ENCODE measurements at places on chromosomes 4 and X.

DNA sequence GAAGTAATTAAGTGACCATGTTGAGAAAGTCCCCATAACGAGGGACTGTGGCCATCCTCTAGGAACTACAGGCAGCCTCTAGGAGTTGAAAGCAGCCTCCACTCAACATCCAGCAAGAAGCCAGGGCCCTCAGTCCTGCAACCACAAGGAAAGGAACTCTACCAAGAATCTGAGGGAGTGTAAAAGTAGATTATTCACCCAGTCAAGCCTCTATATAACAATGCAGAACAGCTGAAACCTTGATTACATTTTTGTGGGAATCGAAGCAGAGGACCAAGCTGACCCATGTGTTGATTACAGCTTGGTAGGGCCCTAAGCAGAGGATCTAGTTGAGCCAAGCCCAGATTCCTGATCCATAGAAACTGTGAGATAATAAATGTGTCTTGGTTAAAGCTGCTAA is 17.1 kb downstream of the RPS6KA6 start:
- DNase-seq = no peak

DNA sequence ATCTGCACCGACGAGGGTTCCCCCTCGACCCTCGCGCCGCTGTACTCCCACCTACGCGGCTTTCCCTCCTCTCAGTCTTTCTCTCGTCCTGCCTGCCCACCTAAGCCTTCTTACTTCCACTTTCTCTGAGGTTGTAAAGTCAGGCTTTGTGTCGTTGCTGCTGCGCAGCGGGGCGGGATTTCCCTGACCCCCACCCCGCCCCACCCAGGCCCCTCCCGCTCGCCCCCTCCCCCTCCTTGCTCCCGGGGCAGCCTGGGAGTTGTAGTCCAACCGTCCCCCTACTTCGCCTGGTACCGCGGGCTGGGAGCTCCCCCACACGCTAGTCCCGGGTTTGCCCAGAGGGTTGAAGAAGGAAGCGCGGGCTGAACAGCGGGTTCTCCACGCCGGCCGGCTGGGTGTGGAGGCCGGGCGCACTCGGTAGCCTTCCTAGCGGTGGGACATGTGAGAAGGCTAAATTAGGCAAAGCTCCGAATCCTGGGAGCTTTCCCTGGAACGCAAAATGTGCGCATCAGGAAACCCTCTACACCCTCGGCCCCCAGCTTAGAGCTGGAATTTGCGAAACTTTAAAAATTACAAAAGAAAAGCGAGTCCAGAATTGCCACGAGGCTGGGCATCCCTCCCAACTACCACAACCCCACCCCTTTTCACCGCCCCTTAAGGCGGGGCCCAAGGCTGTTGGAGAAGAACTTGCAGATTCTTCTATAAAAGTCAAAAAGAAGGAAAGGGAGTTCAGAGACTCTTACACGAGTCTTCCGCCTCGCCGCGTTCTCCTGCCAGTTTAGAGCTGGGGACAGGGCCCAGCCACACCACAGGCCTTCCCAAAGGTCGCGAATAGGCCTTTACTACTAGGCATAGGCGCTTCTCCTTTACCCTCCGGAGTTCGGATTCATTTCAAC is at the start of gene ATP11C:
Gene ATP11C, minus strand, starts transcription at position 153 of the 896 bp plus-strand sequence. CDS start 1,011 bp downstream, outside the sequence.
- peak; percentile 55 for DNase-seq

DNA sequence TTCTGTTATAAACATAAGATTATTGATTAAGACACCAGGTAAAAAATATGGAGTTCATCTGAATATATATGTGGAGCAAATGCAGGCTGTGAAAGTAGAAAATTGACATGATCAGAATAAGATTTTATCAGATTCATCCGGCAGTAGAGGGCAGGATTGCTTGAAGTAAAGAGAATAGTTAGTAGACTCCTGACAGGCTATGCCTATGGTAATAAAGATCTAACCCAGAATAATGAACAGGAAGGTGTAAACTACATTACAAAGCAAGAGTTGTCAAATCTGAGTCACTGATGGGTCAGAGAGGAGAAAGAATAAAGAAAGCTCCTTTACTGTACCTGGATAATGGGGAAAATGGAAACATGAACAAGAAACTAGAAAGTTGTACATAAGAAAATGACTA is 20.8 kb upstream of the TMEM184C start:
- no peak for DNase-seq

GRCh38 chr4:89898304-89898716 is 3.7 kb downstream of the MMRN1 start:
- DNase-seq = no peak

DNA sequence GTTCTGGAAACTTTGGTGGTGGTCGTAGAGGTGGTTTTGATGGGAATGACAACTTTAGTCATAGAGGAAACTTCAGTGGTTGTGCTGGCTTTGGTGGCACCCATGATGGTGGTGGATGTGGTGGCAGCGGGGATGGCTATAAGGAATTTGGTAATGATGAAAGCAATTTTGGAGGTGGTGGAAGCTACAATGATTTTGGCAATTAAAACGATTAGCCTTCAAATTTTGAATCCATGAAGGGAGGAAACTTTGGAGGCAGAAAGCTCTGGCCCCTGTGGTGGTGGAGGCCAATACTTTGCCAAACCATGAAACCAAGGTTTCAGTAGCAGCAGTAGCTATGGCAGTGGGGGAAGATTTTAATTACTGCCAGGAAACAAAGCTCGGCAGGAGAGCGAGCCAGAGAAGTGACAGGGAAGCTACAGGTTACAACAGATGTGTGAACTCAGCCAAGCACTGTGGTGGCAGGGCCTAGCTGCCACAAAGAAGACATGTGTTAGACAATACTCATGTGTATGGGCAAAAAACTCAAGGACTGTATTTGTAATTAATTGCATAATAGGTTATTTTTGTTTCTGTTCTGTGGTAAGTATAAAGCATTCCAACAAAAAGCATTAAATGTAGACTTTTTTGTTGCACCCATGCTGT is 23.2 kb upstream of the SOD3 start:
- DNase-seq = no peak

GRCh38 chr4:24876431-24876830 is 36.4 kb downstream of the CCDC149 start:
- peak; percentile 16 for DNase-seq

DNA sequence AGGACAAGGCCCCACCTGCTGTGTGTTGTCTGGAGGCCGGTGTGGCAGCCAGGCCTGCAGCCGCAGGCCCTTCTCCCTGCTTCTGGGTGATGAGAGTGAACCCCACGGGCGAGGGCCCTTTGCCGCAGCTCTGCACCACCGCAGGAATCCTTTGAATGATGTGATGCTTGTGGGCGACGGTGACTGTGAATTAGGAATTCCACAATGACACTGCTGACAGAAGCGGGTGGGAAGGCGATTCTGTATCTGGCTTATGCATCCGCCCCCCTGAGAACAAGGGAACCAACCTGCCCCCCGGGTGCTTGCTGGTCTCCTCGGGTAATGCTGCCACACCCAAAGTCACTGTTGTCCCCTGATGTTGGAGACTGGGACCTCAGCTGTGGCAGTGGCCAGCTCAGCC is 19.5 kb upstream of the MAN2B2 start:
- DNase-seq = no peak

DNA sequence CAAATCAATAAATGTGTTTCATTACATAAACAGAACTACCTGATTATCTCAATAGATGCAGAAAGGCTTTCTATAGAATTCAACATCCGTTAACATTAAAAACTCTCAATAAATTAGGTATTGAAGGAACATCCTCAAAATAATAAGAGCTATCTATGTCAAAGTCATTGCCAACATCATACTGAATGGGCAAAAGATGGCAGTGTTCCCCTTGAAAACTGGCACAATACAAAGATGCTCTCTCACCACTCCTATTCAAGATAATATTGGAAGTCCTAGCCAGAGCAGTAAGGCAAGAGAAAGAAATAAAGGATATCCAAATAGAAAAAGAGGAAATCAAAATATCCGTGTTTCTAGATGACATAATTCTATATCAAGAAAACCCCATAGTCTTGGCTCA is 466.4 kb downstream of the MAGEE1 start:
- no peak for DNase-seq

GRCh38 chrX:18194688-18195087 is 26.0 kb downstream of the BEND2 start:
- peak; percentile 35 for DNase-seq

- no peak for DNase-seq
Observed at GRCh38 chr4:148207068-148207467, 235.1 kb downstream of the NR3C2 start.

GRCh38 chrX:15441464-15441863 is 51.7 kb downstream of the PIR start:
- no peak for DNase-seq

DNA sequence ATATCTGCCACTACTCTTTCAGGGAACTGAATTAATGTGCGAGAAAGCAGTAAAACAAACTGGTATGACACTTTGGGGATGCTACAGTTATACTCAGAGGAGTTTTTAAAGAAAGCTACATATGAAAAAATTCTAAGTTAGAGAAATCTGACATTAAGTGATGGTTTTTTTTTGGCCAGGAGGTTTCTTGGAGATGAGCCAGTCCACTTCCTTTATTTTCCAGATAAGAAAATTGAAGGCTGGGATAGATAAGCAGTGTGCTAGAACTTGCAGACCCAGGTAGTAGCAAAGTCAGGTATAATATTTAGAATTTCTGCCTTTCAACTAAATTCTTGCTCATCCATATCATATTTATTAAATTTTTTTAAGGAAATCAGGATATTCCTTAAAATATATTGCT is 106.8 kb downstream of the FAT4 start:
- no peak for DNase-seq

GRCh38 chr4:71304289-71304850 is 34.5 kb upstream of the SLC4A4 start:
- no peak for DNase-seq

Measured in NCI-H510A treated with DMSO at 0.1 percent for 48 hours (cell line).